ENCODE measurements at places on chromosomes 3 and 15.

DNA sequence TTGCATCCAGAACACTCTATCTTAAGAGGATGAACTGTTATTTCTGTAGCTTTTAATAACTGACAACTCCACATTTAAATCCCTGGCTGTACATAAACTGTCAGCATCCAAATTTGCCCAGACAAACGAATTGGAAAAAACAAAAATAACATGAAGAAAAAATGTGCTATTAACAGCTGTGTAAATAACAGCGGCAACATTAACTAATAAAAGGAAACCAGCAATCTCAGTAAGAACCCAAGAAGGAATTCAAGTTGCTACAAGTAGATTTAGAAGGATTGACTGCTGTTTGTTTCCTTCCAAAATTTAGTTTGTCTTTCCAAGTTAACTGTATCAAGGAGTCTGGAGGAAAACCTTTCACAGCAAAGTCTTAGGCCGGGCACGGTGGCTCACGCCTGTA is 550.6 kb upstream of the MDFIC2 start:
- no peak for DNase-seq

- DNase-seq = no peak
These were observed 148.4 kb downstream of the ZIC4 start for GRCh38 chr3:147257944-147258343.

GRCh38 chr3:51679777-51680176 is 8.7 kb downstream of the TEX264 start:
- no peak for DNase-seq

GRCh38 chr3:171133337-171133736 is 106.8 kb upstream of the SLC2A2 start:
- DNase-seq = no peak

GRCh38 chr15:42034628-42035434 is 14.0 kb upstream of the PLA2G4E start:
- DNase-seq = no peak

GRCh38 chr3:65752636-65753035 is 286.1 kb downstream of the MAGI1 start:
- DNase-seq = no peak

GRCh38 chr3:58266577-58266976 is 29.0 kb downstream of the ABHD6 start:
- DNase-seq = no peak

- DNase-seq = no peak
These were observed 97.1 kb upstream of the SLC6A6 start for GRCh38 chr3:14305324-14305723.

GRCh38 chr15:65092911-65093792 is 16.6 kb downstream of the KBTBD13 start:
- no peak for DNase-seq

DNA sequence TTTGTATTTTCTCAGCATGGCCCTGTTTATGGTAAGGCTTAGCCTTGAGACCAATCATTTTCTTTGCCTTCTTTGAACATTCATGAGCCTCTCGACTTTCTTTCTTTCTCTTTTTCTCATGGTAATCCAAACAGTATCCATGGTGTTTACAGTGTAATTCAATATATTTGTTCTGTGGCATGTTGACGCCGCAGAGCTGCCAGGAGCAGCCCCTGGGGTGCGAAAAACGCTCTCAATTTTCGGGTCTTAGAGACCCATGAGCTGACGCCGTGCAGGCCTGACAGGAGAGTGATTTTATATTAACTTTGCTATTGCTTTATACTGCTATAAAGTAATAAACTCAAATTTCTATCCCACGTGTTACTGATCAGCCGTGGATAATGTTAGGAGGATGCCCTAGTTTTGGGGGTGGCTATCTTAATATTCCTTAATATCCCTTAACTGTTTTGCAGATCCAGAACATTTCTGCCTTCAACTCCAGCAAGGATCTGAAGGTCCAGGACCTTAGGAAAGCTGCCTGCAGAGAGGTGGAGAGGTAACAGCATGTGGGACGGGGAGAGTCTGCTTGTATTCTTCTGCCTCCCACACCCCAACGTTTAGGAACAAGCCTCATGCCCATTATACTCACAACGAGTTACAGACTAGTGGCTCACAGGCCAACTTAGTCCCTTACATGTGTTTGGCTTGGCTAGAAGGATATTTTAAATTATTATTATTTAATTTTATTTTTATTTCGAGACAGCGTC is 29.3 kb upstream of the MYO1E start:
- DNase-seq = no peak
